Stimulated activated CD8-positive, alpha-beta memory T cell treated with anti-CD3 and anti-CD28 coated beads, Interleukin-7, amount 100 ng/mL, for 1 hour (primary cell): ENCODE measurements at places on chromosomes 11 and 22.

- no peak for DNase-seq
Measured at GRCh38 chr11:105696000-105696399, 86.1 kb downstream of the GRIA4 start.

- DNase-seq: no peak
Measured at GRCh38 chr11:74538680-74539079, 45.2 kb upstream of the LIPT2 start.

DNA sequence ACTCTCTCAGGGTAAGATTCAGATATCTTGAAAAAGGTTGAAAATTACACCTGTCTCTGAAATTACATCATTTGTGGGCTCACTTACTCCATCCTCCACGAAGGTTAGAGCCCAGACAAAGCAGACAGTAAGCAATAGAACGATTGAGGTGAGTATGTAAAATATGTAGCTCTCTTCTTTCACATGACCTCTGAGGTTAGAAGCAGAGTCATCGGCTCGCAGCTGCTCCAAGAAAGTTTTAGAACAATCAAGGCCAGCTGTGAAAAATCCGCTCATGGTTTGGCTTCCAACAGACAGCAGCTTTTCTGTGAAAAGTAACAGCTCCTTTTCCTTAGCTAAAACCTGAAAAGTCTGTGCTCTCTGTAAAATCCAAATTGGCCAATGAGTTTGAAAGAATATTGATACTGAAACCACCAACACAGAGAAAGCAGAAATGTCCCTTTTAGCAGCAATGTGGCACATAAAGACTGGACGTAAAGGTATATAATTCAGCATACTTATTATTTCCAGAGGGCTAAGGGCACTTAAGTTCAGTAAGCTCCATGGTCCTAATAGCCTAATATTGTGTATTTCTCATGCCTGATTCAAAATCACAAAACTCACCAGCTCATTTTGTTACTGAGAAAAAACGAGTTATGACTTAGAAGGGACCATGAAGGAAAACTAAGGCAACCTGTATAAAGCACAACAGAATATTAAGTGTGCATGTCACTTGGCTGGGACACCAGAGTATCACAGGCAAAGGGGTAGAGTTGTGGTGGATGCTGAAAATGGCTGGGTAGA is 78.2 kb downstream of the FAM76B start:
- DNase-seq: no peak

- no peak for DNase-seq
Measured at GRCh38 chr11:85821636-85822035, 10.7 kb upstream of the SYTL2 start.

DNA sequence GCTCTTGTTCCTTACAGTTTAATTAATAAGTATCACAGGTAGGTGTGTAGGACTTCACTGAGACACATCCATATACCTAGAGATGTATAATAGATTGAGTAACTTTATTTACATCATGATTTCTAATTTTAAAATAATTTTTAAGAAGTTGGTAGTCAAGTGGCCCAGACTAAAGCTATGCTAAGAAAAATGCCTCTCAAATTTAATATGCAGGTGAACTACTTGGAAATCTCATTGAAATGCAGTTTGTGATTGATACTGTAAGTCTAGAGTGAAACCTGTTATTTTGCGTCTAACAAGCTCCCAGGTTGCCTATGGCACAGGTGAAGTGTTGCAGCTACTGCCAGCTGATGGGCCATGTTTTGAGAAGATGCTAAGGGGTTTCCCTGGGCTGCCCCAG is at the start of gene OOSP4B:
TSS of gene OOSP4B (plus strand) at position 301 of the 400 bp plus-strand sequence.
- no peak for DNase-seq

DNA sequence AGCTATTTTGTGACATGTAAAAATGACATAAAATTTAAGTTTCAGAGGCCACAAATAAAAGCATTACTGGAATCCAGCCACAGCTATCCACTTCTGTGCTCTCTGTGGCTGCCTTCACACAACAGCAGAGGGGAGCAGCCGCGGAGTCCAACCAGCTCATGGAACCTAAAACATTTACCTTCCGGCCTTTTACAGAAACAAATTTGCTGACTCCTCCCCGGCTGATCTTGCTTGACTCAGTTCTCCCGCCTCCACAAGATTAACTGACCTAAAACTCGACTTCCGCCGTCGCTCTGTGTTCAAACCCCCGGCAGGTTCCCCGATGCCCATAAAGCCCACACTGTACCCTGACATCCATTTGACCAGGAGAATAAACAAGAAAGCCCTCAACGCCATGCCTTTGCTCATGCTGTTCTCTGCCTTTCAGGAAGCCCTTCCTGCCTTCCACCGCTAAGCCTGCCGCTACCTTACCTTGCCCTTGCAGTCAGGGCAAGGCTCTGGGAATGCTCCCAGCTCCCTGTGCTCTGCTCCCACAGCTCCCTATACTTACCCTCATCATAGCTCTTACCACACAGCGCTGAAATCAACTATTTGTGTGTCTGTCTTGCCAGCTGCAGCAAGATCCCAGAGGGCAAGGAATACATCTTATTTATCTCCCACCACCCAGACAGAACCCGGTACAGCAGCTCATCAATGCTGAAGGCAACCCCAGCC is 35.4 kb downstream of the MICAL3 start:
- no peak for DNase-seq

DNA sequence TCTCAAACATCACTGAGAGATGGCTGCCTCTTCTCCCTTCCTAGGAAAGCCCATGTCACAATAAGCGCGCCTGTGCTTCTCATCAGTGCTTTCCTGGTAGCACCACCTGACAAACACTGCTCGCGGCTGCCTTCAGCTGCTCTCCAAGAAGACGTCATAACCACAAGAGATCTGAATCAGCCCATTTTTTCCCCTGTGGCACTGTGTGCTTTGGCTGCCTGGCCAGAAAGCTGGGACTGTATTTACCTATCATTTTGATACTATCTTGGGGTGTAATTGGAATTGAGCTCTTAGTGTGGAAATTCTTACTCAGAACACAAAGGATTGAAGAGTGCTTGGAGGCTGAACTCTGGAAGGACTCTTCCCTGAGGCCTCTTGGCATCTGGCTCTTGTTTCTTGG is 50.3 kb upstream of the EHF start:
- DNase-seq: no peak

DNA sequence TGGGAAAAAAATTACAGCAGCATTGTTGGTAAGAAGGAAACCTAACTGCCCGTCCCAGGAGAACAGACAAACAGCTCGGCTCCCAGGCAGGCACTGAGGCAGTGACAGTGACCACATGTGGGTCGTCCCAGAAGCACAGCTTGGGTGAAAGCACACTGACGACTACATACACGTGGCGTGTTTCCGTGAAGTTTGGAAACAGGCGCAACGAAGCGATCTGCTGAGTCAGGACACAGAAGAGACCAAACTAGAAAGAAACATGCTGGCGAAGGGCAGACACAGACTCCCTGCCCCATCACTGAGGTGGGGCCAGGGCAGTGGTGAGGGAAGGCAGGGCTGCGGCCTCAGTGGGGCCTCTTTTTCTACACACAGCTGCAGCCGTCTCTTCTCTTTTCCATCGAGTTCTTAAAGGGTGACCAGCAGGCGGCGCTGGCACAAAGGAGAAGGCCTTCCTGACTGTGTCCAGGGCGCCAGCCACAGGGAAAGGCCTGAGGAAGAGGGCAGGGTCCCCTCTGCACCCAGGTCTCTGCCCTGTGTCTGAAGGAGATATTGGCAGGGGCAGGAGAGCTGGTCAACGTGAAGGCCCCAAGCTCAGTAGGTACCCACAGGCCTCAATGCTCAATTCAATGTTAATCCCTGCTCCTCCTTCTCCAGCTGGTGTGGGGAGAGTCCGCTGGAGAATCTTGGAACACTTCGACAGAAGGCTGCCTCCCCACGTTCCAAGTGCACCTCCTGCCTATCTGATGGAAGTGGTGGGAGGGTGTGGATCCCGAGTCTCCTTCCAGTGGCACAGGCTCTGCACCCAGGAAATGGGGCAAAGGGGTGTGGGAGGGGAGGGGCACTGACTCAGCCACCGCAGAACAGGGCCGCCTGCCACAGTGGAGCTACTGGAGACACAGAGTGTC is 19.9 kb downstream of the CARS1 start:
- peak; percentile 13 for DNase-seq

GRCh38 chr11:111515591-111515990 is 1.0 kb downstream of the HOATZ start:
- no peak for DNase-seq

DNA sequence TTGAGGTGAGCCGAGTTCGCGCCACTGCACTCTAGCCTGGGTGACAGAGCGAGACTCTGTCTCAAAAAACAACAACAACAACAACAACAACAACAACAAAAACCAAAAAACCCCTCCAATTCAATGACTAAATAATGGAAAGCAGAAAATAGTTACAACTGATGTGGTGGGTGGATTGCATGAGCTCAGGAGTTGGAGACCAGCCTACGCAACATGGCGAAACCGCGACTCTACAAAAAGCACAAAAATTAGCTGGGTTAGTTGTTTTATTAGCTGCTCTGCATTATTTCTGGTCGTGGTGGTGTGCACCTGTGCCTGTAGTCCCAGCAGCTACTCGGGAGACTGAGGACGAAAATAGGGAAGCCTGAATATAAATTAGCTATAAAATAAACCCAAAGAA is 2.6 kb upstream of the PATL1 start:
- no peak for DNase-seq

DNA sequence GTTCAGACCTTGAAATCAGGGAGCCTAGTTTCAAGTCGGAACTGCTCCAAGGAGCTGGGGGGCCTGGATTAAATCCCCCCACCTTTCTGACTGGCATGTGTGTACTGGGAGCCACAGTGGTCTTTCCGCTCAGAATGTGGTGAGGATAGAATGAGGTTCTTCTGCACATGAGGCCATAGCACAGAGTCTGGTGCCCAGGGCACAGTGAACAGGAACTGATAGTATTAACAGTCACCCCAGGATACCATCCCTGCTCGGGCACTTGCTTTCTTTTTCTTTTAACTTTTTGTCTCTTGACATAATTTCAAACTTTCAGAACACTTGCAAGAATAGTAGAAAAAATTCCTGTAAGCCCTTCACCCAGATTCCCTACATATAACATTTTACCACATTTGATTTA is 28.8 kb downstream of the LMO1 start:
- no peak for DNase-seq

- DNase-seq: no peak
Measured at GRCh38 chr11:116853461-116854073, 16.1 kb upstream of the APOA1 start.

DNA sequence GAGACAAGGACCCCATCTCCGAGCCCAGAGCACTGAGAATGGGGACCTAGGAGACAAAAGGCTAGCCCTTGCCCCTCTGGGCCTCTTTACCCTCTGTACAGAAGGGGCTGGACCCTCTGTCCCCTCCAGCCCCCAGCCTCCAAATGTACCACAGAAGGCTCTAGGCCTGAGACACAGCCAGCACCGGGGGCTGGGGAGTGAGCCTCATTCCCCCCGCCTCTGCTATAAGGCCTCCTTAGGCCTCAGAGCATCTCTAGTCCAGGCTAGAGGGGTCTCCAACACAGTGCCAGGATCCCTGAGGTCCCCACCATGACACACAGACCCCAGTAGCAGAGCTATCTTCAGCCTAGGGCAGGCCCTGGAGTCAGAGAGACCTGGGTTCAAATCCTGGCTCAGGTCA is 4.8 kb downstream of the SMTN start:
- no peak for DNase-seq

- DNase-seq: no peak
Measured at GRCh38 chr11:79098146-79098545, 342.7 kb downstream of the TENM4 start.

DNA sequence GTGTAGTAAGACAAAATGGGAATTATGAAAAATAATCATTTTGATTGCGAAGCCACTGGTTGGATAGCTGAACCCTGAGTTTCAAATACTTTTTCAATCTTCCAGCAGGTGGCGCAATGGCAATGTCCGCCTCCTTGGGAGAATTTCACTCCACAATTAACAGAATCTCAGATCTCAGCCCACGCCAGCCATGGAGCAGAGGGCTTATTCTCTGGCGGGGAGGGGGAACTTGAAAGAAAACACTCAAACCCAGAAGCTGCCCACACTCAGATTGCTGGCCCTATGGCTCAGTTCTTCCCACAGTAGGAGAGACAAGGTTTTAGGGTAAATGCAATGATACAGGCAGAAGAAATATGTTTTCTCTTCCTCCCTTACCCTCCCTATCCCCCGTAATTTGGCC is 38.7 kb upstream of the RCN1 start:
- DNase-seq: peak; percentile 13

GRCh38 chr11:31780078-31780477 is 31.0 kb downstream of the PAX6 start:
- DNase-seq: no peak

GRCh38 chr11:88779577-88779976 is 286.2 kb downstream of the GRM5 start:
- no peak for DNase-seq

DNA sequence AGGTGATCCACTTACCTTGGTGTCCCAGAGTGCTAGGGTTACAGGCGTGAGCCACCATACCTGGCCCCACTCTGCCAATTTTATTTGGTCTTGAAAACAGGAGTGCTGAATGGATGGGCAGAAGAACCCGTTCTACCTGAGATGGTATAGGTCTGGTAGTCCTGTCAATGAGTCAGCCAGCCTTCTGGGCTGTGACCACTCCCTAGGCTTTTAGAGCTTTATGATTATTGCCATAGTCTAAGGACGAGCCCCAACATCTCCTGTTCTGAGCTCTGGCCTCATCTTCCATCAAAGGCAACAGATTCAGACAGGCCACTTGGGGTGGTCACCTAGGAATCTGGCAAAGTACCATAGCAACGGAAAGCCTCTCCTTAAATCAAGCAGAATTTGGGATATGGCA is 11.5 kb downstream of the ZDHHC5 start:
- DNase-seq: no peak

GRCh38 chr11:28618416-28618815 is 510.2 kb downstream of the METTL15 start:
- no peak for DNase-seq

DNA sequence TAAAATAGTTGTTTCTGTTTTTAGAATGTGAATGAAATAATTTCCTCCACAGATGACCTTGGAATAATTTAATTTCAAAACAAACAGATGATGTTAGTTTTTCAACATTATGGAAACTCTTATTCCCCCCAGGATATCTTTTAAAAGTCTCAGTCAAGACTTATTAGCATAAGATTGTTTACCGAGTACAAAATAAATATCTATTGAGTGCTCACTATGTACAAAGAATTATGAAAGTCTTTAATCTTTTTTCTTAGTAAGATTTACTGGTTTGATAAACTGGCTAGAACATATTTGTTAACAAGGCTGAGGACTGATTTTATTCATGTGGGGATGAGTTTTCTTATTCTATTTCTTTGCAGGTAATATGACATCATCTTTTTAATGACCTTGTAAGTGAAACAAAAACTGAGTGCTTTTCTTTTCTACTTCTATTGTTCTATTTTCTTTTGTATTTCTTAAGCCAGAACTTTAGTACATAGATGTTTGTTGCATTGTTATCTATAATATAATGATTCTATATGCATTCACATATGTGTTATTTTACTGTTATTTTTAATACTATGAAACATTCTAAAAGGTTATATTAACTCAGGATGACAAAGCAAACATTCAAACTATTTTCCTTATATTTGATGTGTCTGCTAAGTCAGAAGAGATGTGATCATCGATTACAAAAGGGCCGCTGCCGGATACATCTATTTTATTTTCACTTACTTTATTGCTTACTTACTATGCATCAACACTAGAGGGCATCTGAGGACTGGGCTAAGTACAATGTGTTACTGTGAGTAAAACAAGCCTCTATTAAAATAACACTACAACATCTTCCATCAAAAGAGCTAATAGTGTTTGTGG is 111.0 kb upstream of the ARHGAP42 start:
- no peak for DNase-seq

- DNase-seq: no peak
Measured at GRCh38 chr11:46389450-46390330, 1.9 kb downstream of the CHRM4 start.
